ENCODE measurements at places on chromosomes 6 and 20.

GRCh38 chr6:155090166-155090565 is 95.1 kb downstream of the TIAM2 start:
- no peak for DNase-seq

- no peak for DNase-seq
These were observed 106.0 kb downstream of the MYO6 start for GRCh38 chr6:75855052-75855451.

GRCh38 chr20:1209447-1210387 is 6.5 kb downstream of the C20orf202 start:
- no peak for DNase-seq

DNA sequence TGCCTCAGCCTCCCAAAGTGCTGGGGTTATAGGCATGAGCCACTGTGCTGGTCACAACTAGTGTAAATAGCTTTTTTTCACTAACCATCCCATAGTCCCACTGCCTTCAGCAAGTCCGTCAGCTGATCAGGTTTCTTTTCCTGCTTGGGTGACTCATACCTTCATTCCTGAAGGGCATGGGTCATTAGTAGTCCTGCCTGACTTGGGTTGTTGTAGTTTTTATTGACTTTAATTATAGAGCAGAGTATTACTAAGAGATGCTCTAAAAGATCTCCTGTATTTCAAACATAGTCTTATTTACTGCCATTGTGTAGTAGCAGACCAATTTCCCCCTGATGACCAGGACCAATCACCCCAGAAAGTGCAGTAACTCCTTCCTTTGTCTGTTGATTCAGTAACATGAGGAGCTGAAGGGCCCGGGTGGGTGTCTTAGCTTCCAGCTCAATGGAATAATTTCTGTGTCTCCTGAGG is 25.8 kb downstream of the HLA-C start:
- no peak for DNase-seq

DNA sequence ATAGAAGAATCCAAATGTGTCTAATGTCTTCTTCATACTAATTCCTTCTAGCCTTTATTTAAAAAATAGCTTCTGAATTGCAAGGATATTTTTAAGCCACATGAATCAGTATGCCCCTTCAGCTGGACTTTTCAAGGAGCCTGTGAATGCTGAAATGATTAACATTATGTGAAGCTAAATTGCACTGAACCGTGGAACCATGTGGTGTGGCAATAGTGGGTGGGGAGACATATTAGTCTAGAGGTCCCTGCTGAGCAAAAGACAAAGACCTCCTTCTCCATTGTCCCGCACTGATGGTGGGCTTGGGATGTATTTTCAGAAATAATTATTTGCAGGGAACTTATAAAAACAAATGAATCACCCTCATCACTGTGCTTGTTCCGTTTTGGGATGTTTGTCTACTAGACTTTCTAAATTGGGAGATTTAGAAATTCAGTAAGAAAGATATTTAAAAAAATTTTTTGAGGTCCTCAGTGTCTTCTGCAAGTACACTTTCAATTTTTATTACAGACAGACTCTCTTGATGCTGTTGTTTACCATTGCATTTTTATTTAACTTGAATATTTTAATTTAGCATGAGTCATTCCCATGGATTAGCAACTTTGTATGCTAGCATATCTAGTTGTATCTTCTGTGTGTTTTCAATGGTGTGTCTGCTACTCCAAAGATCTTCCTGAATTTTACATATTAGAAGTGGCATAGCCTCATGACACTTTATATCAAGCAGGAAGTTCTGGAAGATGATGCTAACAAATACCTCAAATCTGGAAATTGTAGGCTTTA is 238.1 kb downstream of the LAMA2 start:
- no peak for DNase-seq

DNA sequence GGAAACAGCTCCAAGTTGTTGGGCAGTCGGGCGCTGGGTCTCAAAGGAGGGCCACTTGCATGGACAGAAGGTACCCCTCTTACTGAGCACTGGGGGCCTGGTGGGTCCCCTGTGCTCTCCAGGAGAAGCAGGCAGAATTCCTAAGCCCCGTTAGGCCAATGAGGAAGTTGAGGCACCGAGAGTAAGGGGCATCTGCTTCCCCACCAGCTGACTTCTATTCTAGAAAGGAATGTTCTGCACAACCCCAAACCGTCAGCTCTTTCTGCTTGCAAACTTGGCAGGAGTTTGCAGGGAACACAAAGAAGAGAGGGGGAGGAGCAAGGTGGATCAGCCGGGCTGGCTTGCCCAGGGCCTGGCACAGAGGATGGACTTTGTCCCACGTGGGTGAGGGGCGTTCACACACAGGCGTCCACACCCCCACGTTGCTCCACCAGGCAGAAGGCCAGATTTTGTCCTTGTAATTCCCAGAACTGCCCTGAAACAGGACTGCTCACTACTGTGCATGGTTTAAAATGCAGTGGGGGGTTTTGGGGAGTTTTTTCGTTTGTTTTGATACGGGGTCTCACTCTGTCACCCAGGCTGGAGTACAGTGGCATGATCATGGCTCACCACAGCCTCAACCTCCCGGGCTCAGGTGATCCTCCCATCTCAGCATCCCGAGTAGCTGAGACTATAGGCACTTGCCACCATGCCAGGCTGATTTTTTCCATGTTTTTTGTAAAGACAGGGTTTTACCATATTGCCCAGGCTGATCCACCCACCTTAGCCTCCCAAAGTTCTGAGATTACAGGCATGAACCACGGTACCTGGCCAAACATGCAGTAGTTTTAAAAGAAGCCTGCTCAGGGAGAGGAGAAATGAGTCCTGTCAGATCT is 93.3 kb downstream of the SNX5 start:
- DNase-seq: no peak

GRCh38 chr20:38248133-38248532 is 12.4 kb downstream of the KIAA1755 start:
- no peak for DNase-seq

- DNase-seq: no peak
These were observed 56.7 kb downstream of the FAM135A start for GRCh38 chr6:70470016-70470415.

GRCh38 chr6:116633685-116634084 is 17.4 kb downstream of the RSPH4A start:
- no peak for DNase-seq

- peak; percentile 0 for DNase-seq
These were observed 172.4 kb downstream of the ADGB start for GRCh38 chr6:146770965-146771735.

DNA sequence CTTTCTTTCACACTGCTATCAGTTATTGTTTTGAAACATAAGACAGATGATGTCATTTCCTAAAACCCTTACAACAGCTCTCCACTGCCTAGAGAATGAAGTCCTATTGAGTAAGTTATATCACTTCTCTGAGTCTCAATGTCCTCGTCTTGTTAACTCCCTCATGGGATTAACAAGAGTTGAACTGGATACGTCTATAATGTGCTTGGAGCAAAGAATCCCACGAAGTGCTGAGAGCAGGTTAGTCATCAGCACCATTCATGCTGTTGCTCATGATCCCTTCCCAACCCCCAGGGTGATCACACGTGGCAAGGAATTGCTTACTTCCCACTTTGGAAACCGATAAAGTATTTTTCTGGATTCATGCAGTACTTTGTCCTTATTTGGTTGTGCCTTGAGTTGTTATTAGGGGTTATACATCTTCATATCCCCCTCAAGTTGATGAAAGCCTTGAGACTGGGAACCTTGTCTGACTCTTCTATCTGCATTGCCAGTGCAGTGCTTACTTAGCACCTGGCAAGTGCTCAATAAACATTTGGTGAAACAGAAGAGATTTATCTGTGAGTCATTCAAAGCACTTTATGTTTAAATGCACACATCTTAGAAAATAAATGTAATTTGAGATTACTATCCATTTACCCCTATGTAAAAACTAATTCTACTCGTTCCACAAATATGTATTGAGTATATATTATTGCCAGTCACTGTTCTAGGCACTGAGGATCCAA is 487.5 kb downstream of the EPM2A start:
- no peak for DNase-seq

- no peak for DNase-seq
These were observed 51.6 kb upstream of the FNDC1 start for GRCh38 chr6:159117563-159117962.

DNA sequence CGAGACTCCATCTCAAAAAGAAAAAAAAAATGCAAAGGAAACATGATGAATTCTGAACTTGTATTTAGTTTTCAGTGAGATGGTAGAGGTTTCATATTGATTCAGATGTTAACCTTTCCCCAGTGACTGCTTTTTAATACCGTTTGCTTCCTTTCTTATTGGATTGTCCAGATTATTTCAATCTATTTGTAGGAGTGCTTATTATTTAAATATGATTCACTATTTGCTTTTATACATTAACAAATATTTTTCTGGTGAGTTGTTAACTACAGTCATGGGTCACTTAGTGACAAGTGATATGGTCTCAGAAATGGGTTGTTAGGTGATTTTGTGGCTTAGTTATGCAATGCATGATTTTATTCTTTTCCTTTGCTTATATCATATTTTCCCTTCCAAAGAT is 8.4 kb downstream of the PI3 start:
- no peak for DNase-seq

DNA sequence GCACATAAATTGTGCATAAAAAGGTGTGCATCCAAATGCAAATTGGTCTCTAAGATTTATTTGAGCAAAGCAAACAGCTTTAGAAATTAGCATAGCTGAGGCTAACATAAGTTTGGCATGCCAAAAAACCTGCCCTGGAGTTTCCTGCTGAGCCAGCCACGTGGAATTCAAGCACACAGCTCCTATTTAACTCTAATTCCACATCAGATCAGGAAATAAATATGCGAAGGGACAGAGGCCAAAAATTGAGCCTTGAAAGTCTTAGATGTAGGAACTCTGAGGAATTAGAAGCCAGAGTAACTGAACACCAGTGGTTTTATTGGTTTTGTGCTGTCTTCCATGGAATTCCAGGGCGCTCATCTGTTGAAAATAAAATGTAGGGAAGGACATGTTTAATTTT is 19.6 kb downstream of the SOBP start:
- no peak for DNase-seq

- no peak for DNase-seq
These were observed 69.1 kb upstream of the PRSS16 start for GRCh38 chr6:27178407-27178730.

DNA sequence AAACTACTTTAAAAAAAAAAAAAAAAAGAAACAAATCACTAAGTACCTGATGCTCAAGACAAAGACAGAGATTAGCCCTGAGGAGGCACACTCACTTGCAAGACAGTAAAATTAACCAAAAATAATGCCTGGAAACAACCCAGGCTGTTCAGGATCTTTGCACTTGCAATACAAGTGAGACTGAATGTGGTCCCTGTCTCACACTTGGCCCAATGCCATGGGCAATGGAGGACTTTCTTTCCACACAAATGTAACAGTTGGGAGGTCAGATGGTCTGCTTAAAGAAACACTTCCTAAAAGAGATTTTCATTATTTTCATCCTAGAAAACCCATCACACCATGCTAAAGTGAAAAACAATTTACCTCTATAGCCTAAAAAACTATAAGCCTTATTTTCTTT is 16.2 kb downstream of the STAU1 start:
- DNase-seq: no peak

DNA sequence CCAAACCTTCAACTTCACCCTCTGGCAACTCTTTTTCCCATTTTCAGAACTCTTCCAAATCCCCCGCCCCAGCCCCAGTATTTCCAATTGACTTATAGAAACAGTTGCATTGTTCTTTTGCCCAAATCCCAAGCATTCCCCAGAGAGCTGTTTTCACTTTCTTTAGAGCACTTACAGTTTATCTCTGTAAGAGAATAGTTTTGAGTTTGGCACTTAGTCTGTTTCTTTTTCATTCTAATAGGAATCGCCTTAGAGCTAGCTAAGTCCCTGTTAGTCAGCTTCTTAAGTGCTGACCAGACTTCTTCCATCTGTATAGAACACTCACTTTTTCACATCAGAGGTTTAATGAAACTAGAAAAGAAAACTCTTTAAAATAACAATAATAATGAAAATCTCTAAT is 374.2 kb upstream of the FLRT3 start:
- no peak for DNase-seq

DNA sequence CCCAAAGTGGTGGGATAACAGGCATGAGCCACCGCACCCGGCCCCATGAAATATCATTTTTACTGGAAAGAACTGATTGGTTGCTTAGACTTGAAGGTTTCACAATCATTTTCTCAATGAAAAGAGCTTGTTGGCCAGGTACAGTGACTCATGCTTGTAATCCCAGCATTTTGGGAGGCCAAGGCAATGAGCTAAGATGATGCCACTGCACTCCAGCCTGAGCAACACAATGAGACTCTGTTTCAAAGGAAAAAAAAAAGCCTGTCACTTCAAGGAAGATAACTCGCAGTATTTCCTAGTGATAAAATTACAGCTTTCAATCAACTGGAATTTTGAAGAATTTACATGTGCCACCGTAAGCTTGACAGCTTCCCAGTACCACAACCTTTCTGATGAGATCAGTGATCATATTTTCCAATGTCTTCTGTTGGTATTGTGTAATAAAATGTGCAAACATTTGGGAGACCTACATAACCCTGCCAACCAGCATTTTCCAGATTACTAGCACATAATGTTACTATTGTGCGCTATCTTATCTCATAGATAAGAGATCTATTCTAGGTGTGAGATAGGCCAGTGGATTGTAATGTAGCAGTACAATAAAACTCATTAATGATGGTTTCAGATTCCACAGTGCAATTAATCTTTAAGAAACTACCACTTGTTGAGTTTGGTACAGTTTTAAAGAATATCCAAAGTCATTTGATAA is 7.2 kb downstream of the PNLDC1 start:
- no peak for DNase-seq

DNA sequence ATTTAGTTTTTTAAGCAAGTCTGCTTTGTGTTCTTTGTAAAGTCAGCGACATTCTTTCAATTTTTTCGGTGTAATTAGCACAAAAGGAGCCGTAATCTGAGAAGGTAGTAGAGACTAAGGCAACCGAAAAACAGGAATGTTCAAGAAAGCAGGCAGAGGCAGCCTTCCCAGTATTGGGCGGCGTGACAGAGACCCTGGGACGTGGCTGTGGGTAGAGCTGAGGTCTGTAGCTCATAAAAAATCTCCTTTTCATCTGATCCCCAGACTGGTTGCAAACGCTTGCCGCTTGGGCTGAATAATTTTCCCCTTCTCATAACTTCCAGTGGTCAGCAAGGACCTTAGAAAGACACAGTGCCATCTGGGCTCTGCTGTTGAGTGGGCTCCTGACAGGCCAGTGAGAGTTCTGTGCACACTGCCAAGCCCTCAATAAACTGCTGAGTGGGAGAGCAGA is 30.8 kb downstream of the GNAS start:
- DNase-seq: no peak

DNA sequence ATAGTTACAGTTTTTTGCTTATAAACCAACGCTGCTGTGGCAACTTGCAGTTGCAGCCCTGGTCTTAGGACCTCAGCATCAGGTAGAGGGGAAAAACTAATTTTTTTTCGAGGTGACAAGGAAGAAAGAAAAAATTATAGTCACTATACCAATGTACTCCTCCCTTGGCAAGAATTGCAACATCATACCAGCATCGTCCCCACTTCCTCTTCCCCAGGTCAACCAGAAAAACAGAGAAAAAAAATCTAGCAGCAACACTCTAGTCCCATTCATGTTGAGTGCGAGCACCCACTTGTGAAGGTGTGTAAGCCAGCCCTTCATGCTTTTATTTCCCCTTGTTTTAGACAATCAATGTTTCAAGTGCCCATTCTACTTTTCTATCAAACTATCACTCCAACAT is 13.1 kb upstream of the DCBLD1 start:
- no peak for DNase-seq

- DNase-seq: no peak
These were observed 223.7 kb upstream of the SYNCRIP start for GRCh38 chr6:85866370-85866730.

GRCh38 chr20:61979701-61980635 is 85.7 kb downstream of the TAF4 start:
- DNase-seq: no peak
